ENCODE measurements at places on chromosomes 7 and 10.

DNA sequence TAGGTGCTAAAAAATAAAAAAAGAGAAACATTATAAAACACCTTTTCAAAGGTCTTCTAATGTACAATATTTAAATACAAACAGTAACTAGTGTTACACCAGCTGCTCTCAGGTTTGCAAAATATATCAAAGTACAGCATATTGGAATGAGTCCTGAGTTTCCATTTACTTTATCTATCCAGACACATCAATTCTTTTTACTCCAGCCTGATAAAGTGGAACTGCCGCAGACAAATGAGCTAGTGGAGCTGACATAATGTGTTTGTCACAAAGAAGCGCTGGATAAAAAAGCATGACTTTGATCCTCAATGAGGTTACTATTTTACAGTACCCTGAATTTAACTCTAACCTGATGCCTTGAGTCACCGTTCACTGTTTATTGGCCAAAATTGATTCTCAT, 1243.1 kb downstream of the GATA3 start:
- DNase-seq, result no peak

- no peak for DNase-seq
Observed at GRCh38 chr10:32204606-32205005, 142.4 kb downstream of the EPC1 start.

DNA sequence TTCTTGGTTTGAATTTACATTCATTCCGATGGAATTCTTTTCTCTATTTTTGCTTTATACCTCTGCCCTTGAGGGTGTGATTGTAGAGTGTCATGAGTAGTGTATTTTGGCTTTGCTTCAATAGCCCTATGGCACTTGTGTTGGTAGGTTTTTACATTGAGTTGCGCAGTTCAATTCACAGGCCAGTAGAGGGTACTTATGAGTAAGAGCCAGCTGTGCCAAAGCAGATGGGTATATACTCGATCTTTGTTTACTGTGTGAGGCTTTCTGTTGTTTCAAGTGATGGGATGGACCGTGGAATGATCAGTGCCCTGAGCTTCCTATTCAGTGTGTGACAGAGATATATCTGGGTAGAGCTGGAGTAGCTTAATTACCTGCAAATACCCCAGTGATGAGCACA, 4.3 kb upstream of the AKR1C3 start:
- no peak for DNase-seq

DNA sequence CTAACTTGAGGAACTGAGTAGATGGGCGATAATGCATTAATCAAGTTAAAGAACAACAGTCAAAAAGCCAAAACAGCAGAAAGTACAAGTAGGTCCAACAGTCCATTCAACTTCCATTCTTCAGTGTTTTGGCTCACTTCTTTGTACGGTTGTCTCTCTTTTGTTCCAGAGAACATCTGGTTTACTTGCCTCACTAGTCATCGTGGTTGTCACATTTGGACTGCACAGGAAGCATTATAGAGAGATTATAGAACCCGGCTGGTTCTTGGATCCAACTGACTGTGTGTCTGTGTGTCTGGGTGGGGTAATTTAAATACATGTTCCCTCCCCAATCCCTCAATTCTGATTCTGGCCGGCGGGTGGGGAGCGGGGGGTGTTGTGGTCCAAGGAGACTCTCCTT, 1.8 kb upstream of the CEP41 start:
- no peak for DNase-seq
